ENCODE measurements at places on chromosomes 7 and 10.

DNA sequence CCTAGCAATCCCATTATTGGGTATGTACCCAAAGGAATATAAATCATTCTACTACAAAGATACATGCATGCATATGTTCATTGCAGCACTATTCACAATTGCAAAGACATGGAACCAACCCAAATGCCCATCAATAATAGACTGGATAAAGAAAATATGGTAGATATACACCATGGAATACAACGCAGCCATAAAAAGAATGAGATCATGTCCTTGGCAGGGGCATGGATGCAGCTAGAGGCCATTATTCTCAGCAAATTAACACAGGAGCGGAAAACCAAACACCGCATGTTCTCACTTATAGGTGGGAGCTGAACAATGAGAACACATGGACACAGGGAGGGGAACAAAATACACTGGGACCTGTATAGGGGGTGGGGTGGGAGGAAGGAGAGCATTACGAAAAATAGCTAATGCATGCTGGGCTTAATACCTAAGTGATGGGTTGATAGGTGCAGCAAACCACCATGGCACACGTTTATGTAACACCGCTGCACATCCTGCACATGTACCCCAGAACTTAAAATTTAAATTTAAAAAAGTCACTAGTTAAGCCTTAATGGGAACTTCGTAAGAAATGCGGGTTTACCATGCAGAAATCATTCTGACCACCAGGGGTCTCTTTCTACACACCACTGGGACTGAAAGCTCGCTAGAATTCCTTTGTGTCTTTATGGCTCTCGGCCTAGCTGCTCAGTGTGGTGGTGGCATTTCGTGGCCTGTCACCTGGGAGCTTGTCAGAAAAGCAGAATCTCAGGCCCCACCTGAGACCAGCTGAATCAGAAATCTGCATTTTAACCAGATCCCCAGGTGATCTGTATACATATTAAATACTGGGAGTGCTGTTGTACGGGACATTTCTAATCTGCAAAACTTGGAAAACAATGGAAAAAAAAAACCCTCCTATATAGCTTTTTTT lies 9.5 kb downstream of the ANKRD1 start:
- peak; percentile 64 for DNase-seq

- DNase-seq, result no peak
These were observed 238.3 kb downstream of the AGMO start for GRCh38 chr7:15323550-15323949.

DNA sequence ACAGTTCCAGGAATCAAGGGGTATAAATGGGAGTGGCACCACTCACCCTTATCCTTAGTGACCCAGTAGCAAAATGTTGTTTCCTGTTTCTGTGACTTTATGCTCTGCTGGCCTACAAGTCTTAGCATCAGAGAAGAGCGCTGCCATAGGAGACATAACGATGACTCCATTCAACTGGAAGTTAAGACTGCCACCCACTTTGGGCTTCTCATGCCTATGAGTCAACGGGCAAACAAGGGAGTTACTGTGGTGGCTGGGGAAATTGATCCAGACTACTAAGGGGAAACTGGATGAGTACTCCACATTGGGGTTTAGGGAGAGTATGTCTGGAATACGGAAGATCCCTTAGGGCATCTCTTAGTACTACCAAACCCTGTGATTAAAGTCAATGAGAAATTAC lies 40.6 kb upstream of the PIK3CG start:
- no peak for DNase-seq

DNA sequence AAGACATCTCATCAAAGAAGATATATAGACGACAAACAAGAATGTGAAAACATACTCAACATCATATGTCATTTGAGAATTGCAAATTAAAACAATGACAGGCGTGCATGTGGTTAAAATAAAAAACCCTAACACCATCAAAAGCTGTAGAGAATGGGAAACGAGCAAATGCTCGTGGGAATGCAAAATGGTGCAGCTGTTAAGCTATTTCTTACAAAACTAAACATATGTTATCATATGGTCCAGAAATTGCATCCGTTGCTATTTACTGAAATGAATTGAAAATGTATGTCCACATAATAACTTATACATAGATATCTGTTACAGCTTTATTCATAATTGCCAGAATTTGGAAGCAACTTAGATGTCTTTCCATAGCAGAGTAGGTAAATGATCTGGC lies 574.4 kb downstream of the TNS3 start:
- no peak for DNase-seq

DNA sequence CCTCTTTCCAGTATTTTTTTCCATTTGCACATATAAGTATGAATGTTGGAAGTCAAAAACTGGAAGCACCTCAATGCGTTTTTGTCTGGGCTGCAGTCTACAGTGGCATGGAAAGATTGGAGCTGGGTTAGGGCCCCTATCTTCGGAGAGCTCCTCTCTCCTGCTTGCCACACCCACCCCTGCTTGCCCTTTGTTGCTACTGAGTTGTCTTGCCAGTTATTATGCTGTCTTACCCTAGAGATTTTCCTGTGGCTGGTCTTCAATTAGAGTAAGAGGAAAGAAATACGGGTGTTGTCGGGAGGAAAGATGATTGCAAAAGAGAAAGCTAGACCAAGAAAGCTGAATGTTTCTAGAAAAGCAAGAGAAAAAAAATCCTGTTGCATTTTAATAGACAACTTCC lies 228.9 kb upstream of the CELF2 start:
- DNase-seq, result no peak

DNA sequence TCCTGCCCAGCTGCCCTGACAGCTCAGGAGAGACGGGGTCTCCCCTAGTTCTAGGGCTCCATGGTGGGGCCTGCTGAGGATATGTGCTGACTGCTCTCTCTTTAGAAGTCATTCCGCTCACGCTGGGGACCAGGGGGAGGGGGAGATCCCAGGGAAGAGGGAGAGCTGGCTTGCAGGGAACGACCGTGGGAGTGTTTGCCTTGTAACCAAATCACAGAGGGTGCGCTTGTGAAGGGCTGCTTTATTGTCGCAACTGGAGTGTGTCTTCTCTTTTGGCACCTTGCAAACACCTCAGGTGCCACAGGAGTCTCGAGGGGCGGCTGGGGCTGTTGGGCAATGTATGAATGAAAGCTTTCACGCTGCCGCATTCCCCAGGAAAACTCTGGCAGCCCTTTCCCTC lies 531.3 kb upstream of the MKI67 start:
- DNase-seq, result no peak

DNA sequence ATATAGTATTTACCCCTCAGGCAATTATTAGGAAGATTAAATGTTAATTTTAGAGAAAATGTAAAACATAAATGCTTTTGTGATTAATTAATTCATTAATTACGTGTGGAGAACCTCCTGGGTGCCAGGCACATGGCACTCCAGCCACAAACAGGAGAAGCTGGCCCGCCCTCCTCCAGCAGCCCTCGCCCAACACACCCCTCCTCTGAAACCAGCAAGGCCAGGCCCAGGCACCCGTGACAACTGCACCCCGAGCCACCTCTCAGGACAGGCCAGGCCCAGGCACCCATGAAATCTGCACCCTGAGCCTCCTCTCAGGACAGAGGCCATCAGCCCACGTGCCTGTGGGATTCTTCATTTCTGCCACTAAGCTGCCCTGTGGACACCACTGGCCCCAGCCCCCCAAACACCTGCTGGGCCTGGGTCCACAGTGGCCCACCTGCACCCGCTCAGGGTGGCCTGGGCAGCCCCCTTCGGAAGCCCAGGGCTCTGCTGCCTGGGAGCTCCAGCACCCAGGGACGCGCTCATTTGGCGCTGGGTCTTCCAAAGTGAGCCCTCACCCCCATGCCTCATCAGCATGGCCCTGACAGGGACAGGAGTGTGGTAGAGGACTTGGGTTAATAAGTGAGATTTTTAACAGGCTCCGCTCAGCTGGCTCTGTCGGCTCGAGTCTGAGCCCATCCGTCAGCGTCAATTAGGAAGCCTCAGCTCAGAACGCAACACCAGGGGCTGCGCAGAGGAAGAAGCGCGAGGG lies 482.1 kb downstream of the DNAJB6 start:
- no peak for DNase-seq

DNA sequence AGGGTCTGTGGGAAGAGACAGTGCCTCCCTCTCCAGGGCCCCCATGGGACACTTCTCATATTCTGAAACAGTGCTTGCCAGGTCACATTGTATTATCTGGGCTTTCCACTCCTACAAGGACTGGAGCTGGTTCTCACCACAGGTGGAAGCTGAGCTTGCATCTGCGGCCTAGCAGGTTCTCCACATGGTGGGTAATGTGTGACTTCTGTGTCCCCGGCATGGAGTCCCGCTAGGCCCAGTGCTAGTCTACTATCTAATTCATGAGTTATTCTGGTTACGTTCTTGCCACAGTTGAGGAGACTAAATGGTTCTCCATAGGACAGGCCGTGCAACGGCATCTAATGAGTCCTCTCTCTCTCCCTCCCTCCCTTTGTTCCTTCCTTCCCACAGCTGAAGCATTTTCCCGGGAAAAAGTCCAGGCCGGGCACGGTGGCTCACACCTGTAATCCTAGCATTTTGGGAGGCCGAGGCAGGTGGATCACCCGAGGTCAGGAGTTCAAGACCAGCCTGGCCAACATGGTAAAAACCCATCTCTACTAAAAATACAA lies 27.7 kb downstream of the PRLHR start:
- no peak for DNase-seq

DNA sequence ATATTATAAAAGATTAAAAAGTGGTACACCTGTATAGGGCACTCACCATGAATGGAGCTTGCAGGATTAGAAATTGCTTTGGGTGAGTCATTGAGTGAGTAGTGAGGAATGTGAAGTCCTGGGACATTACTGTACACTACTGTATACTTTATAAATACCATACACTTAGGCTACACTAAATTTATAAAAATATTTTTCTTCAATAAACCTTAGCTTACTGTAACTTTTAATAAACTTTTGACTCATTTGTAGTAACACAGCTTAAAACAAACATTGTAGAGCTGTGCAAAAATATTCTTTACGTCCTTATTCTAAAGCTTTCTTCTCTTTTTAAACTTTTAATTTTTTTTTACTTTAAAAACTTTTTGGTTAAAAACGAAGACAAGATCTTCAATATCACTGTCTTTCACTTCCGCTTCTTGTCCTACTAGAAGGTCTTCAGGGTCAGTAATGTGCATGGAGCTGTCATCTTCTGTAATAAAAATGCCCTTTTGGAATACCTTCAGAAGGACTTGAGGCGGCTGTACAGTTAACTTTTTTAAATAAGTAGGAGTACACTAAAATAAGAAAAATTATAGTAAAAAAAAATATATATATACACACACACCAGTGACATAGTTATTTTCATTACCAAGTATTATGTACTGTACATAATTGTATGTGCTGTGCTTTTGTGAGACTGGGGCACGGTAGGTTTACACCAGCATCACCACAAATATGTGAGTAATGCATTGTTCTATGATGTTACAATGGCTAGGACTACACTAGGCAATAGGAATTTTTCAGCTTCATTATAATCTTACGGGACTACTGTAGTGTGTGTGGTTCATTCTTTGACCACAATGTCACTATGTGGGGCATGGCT lies 3.5 kb downstream of the STK31 start:
- no peak for DNase-seq

- DNase-seq, result no peak
These were observed 2.8 kb downstream of the EBF3 start for GRCh38 chr10:129961157-129961701.

GRCh38 chr7:140746751-140747150 lies 50.2 kb downstream of the NDUFB2 start:
- DNase-seq, result no peak

- peak; percentile 17 for DNase-seq
These were observed 88.6 kb downstream of the LYZL1 start for GRCh38 chr10:29377333-29377961.

DNA sequence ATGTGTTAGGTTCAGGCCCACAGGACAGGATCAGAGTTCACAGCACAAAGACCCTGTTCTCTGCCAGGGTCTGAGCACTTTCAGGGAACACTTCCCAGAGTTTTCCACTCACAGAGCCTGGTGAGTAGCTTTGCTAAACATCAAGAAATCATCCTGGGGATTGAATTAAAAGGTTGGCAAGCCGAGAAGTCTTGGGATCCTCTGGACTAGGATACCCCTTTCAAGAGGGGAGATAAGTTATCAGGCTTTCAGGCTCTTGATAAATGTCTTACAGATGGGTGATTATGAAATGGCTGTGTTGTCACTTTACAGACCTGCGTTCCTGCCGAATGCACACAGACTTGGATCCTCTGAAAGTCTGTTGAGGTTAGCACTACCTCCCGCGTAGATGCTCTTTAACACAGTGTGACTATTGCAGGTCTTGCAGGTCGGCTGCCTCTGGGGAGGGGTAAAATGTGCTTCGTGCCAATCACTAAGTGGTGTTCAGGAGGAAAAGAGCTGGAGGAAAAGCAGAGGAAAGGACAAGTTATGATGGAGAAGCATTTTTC lies 473.5 kb upstream of the AKR1E2 start:
- no peak for DNase-seq

- no peak for DNase-seq
These were observed 63.8 kb downstream of the ZNF438 start for GRCh38 chr10:30967650-30968410.

DNA sequence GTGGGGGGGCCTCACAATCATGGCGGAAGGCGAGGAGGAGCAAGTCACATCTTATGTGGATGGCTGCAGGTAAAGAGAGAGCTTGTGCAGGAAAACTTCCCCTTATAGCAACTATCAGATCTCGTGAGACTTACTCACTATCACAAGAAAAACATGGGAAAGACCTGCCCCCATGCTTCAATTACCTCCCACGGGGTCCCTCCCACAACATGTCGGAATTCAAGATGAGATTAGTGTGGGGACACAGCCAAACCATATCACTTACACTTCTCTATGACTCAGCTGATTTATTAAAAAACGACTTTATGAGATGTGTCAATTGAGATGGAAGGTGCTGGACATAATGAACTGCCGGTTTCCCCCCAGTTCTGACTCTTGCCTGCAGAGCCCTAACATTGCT lies 23.8 kb upstream of the CHN2 start:
- no peak for DNase-seq

DNA sequence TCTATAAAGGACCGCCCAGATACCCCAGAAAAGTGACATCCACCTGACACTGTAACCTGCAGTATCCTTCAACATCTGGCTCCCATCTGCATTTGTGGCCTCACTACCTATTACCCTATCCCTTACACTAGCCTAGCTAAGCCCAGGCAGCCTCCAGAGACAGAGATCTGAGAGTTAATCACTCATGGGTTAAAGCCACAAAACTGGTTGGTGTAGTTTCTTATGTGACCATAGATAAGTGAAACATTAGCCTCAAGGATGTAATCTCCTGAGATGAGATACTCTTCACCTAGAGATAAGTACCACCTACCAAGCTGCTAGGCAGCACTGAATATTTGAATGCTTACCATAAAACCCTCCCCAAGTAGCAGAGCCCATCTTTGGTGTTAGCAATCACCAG lies 35.4 kb downstream of the CTTNBP2 start:
- DNase-seq, result no peak

- DNase-seq, result peak; percentile 64
These were observed 56.0 kb upstream of the ST8SIA6 start for GRCh38 chr10:17510242-17510908.

- no peak for DNase-seq
These were observed 298.5 kb downstream of the NEBL start for GRCh38 chr10:20598590-20598989.

DNA sequence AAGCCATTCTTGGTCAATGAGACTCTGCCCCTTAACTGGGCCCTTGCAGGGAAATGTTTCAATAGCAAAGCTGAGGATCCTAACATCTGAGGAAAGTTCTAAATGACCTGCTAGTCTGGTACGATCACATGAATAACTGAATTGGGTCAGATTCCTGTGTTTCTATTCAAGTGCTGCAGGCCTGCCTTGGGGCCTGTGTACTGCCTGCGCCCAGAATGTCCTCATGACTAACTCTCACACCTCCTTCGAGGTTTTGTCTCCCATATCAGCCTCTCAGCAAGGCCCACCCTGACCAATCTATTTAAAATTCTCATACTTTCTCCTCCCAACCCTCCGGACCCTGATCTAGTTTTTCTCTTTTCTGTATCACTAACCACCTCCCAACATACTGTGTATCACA lies 4.4 kb downstream of the JAZF1 start:
- DNase-seq, result no peak
